ENCODE measurements at places on chromosomes 6 and 20.

DNA sequence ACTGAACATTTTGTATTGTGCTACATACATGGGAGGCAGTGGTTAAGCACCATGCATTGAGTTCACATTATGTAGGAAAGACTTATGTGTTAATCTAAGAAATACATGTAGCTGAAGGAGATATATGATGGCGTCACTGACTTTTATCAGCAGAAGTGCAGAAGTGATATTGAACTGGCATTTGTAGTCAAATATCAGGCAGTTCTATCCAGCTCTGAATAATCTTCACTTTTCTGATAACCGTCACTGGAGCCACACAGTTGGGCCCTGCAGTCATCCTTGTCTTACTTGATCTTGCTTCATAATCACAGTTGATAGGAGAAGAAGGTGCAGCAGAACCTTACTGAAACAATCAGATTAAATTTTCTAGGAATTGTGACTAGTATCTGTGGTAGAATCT lies 26.4 kb downstream of the CRISP1 start:
- DNase-seq = no peak

DNA sequence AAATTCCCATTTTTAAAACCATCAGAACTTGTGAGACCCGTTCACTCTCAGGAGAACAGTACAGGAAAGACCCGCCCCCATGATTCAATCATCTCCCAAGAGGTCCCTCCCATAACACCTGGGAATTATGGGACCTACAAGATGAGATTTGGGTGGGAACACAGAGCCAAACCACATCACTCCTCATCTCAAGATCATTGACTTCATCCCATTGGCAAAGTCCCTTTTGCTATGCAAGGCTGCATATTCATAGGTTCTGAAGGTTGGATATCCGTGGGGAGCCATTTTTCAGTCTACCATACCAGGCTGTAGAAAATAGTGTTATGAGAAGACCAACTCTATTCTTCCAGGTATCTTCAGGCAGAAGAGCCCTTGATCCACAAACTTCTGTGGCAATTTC lies 219.1 kb downstream of the DOK5 start:
- no peak for DNase-seq

GRCh38 chr6:15148356-15148946 lies 97.4 kb upstream of the JARID2 start:
- no peak for DNase-seq

DNA sequence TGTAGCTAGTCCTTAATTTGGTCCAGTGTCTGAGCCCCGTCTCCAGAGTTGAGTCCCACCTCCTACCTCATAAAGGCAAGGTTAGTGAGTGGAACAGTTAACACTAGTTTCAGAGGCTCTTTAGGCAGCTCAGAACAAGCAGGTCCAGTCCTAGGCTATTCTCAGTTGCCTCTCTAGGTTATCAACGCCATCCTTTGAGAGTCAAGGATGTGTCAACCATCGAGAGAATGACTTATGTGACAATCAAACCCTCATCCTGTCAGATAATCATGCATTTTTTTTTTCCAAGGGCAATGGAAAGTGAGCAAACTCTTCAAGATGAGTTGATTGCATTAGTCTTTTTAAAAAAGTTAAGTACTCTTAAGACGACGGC lies 64.0 kb upstream of the TXNDC5 start:
- no peak for DNase-seq

DNA sequence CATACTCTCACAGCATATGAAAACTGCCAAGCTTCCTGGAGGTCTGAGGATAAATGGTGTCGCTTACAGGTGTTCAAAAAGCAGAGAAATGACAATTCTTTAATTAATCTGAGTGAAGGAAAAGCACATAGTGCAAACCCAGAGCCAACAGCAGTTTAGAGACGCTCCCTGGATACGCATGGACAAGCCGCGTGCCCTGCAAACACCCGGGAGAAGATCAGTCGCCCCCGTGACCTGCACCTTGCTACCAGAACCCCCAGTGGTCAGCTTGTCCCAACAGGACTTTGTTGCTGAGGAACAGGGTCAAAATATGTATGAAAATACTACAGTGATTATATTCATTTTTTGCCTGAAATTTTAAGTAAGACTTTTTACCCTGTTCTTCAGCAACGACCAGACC lies 93.9 kb downstream of the PSMG4 start:
- DNase-seq = no peak

GRCh38 chr6:130937942-130938604 lies 110.9 kb downstream of the SMLR1 start:
- no peak for DNase-seq

DNA sequence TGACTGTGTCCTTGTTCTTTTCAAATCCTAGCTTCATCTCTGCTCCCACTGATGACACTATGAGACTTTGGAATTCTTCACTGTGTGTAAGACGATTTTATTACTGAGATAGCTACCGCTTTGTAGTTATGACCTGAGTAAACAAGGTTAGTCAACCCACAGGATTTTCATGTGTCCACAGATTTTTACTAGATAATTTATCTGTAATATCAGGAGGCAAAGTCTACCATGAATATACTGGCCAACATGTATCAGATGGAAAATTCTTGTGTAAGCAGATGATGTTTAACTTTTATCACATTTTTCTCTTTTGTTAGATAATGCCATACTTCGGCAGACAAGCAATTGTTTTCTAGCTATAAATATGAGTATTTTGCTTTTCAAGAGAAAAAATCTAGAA lies 119.8 kb downstream of the SGK1 start:
- no peak for DNase-seq

DNA sequence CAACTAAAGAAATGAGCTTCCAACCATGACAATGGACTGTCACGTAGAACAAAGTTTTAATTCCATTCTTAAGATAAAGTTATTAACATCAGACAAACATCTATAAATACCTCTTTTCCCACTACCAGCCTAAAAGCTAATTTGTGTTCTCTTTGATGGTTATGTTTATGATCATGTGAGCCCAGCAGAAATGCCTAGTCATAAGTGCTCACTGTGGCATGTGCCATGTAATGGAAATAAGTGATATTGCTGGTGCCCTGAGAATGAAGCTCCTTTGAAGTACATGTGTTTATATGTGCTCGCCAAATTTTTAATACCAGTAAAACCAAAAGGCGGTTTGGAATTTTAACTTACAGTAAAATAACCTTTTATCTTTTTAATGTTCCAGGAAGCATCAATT lies 205.8 kb downstream of the ISM1 start:
- DNase-seq = no peak

GRCh38 chr6:148179786-148180185 lies 162.9 kb upstream of the SASH1 start:
- DNase-seq = no peak

GRCh38 chr20:1940581-1940980 lies 45.4 kb downstream of the SIRPA start:
- DNase-seq = no peak

DNA sequence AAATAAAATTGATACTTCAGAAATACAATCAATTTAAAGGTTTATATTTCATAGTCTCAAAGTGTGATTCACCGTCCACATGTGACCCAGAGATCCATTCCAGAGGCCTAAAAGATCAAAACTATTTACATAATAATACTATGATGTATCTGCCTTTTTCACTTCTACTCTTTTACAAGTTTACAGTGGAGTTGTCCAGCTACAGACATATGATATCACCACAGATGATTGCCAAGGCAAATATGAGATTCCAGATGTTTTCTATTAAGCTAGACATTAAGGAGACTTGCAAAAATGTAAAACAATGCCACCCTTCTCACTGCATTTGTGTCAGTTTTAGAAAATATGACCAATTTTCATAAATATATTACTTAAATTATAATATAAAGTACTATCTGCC lies 443.7 kb downstream of the GJA1 start:
- DNase-seq = no peak

DNA sequence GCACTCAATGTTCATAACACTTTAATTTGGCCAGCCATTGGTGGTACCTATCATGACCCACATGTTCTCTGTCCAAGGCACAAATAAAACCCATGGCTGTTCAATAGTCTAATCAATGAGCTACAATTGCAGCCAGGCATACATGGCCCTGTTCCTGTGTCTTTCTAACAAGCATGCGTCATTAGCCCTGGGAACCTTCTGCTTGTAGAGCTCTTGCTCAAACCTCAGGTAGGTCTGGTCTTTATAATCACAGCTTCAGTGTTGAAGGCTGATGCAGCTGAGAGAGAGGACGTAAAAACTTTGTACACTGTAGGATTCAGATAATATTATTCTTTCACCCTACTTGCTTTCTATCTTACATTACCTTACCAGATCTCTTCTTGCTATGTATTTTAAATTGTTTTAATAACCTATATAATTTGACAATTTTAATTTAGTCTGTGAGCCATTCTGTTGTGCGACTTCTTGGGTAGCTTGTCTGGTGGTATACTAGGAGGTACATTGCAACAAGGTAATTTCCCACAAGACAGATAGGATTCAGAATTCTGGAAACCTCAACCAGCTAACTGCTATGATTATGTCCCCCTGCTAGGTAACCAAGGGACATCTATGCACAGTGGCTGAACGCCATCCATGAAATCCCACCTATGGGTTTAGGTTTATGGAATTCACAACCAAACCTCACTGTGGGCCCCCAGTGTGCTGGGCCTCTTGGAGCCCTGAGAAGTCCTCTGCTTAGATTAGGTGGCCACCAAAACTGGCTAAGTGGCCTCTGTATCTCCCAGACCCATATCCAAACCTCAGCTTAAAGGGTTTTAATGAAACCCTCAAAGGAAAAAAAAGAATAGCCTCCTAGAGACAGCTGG lies 55.4 kb upstream of the RIPOR2 start:
- DNase-seq = no peak

DNA sequence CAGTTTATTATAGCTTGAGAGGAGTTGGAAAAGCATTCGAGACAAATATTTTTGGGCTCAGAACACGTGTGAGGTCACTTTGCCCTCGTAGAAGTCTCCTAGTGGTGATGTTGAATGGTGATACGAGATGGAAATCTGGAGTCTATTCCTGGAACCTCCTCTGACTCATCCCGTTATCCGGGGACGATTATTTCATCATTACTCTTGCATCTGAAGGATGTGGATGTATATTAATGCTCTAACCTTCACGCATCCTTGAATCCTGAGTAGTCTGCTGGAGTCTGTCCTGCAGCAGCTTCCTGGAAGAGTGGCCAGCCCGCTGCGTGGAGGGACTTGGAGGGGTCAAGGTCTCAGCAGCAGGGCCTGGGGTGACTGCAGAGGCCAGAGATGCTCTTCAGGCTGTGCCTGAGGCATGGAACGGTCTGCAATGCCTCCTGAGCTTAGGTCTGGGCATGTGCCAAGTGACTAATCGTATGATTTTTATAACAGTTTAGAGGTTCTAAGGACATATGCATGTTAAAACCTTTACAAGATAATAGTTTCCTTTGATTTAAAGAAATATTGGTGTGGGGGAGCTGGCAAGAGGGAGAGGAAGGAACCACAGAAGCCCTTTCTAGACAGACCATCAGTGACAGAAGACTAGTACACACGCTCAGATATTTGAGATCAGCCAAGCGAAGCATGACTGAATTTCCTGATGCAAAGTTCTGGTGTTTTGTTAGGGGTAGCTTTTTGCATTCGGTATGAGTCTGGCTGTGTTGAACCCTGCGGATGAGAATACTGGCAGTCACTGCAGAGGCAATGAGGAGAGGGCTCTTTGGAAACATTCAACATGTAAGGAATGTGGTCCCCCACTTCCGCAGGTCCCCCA lies 400.2 kb downstream of the QKI start:
- DNase-seq = no peak

- DNase-seq = no peak
These were observed 11.5 kb upstream of the PI3 start for GRCh38 chr20:45163083-45163803.

- no peak for DNase-seq
These were observed 14.5 kb downstream of the HMGN4 start for GRCh38 chr6:26552640-26553188.

- no peak for DNase-seq
These were observed 105.6 kb downstream of the ZDHHC14 start for GRCh38 chr6:157486572-157486971.

GRCh38 chr20:2421247-2421646 lies 40.5 kb downstream of the TGM6 start:
- no peak for DNase-seq

DNA sequence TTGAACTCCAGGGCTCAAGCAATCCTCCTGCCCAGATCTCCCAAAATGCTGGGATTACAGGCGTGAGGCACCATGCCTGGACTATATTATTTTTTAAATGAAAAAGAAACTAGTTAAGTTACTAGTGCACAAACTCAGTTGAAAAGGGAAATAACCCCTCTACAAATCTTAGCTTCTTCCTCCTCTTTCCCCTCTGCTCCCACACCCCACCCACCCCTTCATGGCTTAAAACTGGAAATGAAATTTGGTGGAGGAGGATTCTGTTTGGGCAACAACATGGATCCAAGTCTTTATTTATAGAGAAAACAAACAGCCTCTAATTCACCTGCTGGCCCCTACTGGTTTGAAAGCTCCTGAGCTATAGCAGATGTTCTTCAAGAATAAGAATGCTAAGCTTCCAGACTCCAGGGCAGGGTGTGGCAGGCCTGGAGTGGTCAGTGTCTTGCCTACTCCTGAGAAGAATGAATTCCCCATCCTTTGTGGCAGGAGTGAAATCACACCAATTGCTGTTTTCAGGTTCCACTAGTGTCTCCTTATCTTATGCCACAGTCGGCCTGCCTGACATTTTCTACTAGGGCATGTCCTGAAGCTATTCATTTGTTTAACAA lies 73.5 kb downstream of the ZFP64 start:
- no peak for DNase-seq

GRCh38 chr6:151629791-151630190 lies 136.0 kb downstream of the CCDC170 start:
- DNase-seq = no peak
